ENCODE measurements at places on chromosomes 12 and 14. TPM values are rescaled to one million over a fixed set of nuclear protein-coding genes. Genes with fewer than 3 reads are reported as not detected.
A peak's percentile ranks its signal among the peaks of the same experiment; 100 is the strongest.

- no peak for DNase-seq
Measured at GRCh38 chr12:118641249-118641648, 264.9 kb downstream of the SUDS3 start.

The FANCM gene
- total RNA-seq, result 4.5 TPM

- DNase-seq, result no peak
Measured at GRCh38 chr14:51482102-51482501, 169.6 kb upstream of the FRMD6 start.

The LRP1 gene
- 22.8 TPM for total RNA-seq

- DNase-seq, result no peak
Measured at GRCh38 chr12:81957631-81958030, 198.5 kb upstream of the PPFIA2 start.

The AQP6 gene
- 1.8 TPM for total RNA-seq

The GLIPR1L1 gene
- not detected for total RNA-seq

DNA sequence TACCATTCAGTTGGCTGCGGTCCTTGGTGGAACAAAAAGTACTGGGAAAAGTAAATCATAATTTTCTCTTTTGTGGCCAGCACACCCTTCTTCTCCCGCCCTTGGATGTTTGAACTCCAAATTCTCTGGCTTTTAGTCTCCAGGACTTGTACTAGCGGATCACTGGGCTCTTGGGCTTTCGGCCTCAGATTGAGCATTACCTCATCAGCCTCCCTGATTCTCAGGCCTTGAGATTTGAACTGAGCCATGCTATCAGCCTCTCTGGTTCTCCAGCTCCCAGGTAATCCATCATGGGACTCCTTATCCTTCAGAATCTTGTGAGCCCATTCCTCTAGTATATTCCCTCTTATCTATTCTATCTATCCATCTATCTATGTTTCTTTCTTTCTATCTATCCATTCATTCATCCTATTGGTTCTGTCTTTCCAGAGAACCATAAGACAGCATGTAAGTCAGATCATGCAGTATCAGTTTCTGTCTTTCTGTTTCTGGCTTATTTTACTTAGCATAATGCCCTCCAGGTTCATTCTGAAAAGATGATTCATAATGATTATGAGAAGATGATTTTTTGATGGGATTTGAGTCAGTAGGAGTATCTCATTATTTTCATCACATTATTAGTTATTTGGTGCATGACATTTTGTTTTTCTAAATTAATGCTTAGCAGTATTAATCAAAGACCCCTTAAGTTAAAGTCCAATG lies 814.9 kb downstream of the LRFN5 start:
- DNase-seq, result no peak

DNA sequence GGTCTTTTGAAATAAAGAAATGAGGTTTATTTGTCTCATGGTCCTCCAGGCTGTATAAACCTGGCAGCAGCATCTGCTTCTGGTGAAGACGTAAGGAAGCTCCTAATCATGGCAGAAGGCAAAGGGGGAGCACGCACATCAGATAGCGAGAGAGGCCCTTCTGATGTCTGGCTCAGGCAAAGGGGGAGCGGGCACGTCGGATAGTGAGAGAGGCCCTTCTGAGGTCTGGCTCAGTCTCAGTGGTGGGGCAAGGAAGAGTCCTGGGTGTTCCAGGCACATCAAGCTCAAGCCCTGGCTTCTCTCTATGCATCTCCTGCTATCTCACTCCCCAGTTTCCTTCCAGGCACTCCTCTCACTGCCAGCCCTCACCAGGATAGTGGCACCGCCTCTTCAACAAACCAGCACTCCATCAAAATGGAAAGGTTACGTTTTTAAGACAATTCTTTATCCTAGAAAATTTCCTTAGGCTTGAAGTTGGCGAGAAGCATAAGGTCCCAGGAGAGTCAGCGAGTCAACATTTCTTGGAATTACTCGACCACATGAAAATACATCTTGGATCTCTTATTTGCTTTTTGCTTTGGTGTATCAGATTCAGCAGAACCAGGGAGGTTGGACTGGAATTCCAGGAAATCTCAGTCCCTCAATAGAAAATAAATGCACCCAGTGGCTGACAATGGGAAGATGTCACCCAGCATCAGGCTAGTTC lies 189.6 kb upstream of the TMEM132C start:
- no peak for DNase-seq

DNA sequence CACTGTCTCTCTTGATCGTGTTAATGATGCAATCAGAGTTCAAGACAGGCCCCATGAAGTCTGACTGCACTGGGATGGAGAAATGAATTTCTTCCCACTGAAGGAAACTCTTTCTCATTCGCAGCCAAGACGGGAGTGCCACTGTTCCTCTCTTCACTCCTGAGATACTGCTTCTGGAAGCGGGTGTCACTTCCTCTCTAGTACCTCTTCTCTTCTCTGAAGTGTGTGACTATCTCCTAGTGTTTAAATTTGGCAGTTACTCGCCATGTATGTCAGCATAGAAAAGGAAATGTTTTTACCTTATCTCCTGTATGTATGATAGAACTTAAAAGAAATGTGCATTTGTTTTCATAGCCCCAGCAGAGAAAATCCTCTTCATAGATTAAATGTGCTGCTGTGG lies 215.2 kb downstream of the ANO6 start:
- DNase-seq, result no peak

- DNase-seq, result no peak
Measured at GRCh38 chr12:47216150-47216677, 136.5 kb upstream of the AMIGO2 start.

DNA sequence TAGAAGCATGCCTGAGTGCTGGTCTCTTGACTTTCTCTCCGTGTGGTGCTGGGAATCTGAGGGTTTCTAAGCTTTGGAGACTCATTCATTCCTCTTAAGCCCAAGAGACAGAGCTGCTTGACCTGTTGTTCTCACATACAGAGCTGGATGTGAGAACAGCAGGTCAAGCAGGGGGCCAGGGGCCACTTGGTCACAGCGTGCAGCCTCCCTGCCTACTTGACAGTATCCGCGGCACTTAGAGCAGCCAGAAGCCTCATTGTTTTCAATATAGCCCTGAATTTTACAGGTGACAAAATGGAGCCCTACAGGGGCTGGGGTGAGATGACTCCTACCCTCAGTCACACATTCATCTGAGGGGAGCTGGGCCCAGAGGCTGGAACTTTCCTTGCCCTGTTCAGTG lies 88.9 kb downstream of the ESRRB start:
- DNase-seq, result no peak

- DNase-seq, result peak; percentile 81
Measured at GRCh38 chr12:57001448-57001906, 4.9 kb downstream of the ZBTB39 start.

DNA sequence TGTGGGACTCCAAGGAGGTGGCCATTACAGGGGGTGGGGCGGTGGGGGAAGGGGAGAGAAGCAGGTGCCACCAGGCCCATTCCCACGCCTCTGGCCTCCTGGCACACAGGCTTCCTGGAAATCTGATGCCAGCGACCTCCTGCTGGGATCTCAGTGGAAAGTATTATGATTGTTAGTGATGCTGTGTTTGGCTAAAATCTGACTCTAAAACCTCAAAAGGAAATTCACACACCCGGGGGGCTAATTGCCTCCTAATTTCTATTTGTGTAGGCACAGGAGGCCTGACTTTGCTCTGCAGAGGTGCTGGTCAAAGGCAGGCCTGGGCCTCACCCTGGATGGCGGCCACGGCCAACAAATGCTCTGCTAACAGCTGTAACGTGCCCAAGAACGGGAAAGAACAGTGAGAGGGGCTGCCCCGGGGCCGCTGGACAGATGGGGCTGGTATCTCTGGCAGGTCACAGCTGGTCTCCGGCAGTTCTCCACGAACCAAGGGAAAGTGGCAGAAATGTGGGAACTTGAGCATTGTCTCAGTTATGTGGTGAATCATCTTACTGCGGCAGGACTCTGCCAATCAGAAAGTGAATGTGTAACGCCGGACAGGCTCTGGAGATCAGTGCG lies 14.3 kb downstream of the FAM181A start:
- DNase-seq, result no peak
